ENCODE measurements at places on chromosomes 5 and 9. TPM values are rescaled to one million over a fixed set of nuclear protein-coding genes. Genes with fewer than 3 reads are reported as not detected.

DNA sequence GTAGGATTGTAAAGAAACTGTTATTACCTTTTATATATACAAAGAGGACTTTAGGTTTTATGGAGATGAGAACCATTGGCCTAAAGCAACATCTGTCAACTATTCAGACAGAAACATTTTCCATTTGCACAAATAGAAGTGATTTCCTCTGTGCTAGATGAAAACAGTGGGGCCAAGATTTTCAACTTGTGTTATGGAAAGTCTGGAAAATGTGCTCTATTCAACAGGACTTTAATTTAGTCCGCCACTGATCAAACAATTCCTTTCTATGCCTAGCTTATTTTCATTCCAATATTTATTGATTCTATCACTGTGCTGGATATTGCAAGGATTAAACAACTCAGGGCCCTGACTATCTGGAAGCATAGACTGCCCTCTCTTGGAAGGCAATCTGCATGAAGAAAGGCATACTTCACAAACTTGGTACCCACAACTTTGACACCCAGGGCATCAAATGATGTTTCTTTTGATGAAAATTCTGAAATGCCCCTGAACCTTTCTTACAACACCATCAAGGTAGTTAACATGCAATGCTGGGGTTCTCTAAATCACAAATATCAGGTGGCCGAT lies 126.6 kb upstream of the HMHB1 start:
- no peaks in the 10 kb centered on the region for H3K27me3 ChIP-seq
- no peaks in the 10 kb centered on the region for H3K36me3 ChIP-seq
- no peak for DNase-seq
- H3K27ac ChIP-seq = no peak overlapping the region

GRCh38 chr9:125519734-125520133 lies 187.3 kb downstream of the MAPKAP1 start:
- H3K4me1 ChIP-seq = peaks cover 13% of the 10 kb centered on the region
- peaks cover 11% of the 10 kb centered on the region for H3K36me3 ChIP-seq
- no peak for DNase-seq
- H3K27ac ChIP-seq = no peak overlapping the region
- H3K27me3 ChIP-seq = no peaks in the 10 kb centered on the region
- H3K4me3 ChIP-seq = no peak overlapping the region

GRCh38 chr5:68424799-68425537 lies 209.4 kb downstream of the PIK3R1 start:
- no peak overlapping the region for H3K4me3 ChIP-seq
- H3K27me3 ChIP-seq = no peaks in the 10 kb centered on the region
- H3K27ac ChIP-seq = no peak overlapping the region
- peaks cover 7% of the 10 kb centered on the region for H3K4me1 ChIP-seq

GRCh38 chr5:57207007-57207653 lies 33.3 kb downstream of the GPBP1 start:
- H3K4me1 ChIP-seq = peaks cover 3% of the 10 kb centered on the region
- DNase-seq = no peak
- H3K27ac ChIP-seq = no peak overlapping the region
- H3K36me3 ChIP-seq = peaks cover 18% of the 10 kb centered on the region
- no peak overlapping the region for H3K4me3 ChIP-seq

- H3K4me3 ChIP-seq = no peak overlapping the region
- no peak for DNase-seq
- no peaks in the 10 kb centered on the region for H3K36me3 ChIP-seq
- no peak overlapping the region for H3K27ac ChIP-seq
- H3K4me1 ChIP-seq = peaks cover 5% of the 10 kb centered on the region
Measured at GRCh38 chr5:133878236-133878555, 90.2 kb downstream of the C5orf15 start.

DNA sequence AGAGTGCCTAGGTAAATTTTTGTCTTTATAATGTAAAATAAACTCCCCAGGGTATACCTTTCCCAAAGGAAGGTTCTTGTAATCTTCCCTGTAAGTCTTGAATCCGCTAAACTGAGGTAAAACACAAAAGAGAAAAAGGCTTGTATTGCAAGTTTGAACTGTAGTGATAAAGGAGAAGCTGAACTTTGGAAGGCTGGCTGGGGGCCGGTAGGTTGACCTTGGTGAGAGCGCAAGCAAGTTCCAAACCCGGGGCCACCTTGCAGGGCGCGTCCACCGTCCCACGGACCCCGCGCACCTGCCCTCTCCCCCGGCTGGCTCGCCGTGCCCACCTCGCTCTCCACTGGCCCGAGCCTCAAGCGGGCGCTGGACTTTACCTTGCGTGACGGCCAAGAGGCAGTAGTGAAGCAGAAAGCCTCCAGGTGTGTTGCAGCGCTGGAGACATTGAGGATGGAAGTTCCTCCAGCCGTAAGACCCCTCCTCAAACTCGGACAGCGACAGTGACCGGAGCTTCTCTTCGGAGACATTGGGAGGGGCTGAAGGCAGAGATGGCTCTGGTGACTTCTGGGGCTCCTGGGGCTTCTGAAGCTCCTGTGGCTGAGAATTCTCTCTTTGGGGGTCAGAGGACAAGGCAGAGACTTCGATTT lies 428 bp downstream of the SLCO4C1 start:
- H3K4me1 ChIP-seq = no peaks in the 10 kb centered on the region
- no peak overlapping the region for H3K27ac ChIP-seq
- H3K27me3 ChIP-seq = peaks cover 18% of the 10 kb centered on the region
- peak overlapping the region; percentile 94 for H3K4me3 ChIP-seq
- no peak for DNase-seq

DNA sequence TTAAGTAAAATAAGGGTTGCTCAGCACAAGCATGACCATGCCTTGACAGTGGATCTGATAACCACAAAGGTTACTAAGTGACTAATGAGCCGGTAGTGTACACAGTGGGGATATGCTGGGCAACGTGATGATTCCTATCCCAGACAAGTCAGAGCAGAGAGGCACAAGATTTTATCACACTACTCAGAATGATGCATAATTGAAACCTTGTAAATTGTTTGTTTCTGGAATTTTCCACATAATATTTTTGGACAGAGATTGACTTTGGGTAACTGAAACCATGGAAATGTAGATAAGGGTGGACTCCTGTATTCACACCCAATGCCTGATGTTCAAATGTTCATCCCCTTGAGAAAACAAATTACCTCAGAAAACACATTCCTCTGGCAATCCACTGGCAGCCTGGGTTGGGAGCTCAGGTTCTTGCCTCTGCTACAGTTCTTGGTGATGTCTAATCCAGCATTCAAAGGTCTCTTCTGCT lies 16.2 kb upstream of the ERAP1 start:
- H3K36me3 ChIP-seq = no peaks in the 10 kb centered on the region
- H3K27me3 ChIP-seq = no peaks in the 10 kb centered on the region
- no peak overlapping the region for H3K4me3 ChIP-seq
- DNase-seq = no peak
- no peaks in the 10 kb centered on the region for H3K4me1 ChIP-seq

GRCh38 chr5:14036947-14037346 lies 92.5 kb upstream of the DNAH5 start:
- H3K27ac ChIP-seq = peak overlapping the region; percentile 6
- peak; percentile 72 for DNase-seq
- peaks cover 21% of the 10 kb centered on the region for H3K4me1 ChIP-seq
- H3K36me3 ChIP-seq = no peaks in the 10 kb centered on the region
- H3K27me3 ChIP-seq = peaks cover 31% of the 10 kb centered on the region
- H3K4me3 ChIP-seq = peak overlapping the region; percentile 3

GRCh38 chr5:113057557-113057984 lies 81.0 kb downstream of the DCP2 start:
- H3K27ac ChIP-seq = peak overlapping the region; percentile 16
- H3K4me1 ChIP-seq = no peaks in the 10 kb centered on the region
- peak; percentile 61 for DNase-seq
- no peaks in the 10 kb centered on the region for H3K27me3 ChIP-seq

DNA sequence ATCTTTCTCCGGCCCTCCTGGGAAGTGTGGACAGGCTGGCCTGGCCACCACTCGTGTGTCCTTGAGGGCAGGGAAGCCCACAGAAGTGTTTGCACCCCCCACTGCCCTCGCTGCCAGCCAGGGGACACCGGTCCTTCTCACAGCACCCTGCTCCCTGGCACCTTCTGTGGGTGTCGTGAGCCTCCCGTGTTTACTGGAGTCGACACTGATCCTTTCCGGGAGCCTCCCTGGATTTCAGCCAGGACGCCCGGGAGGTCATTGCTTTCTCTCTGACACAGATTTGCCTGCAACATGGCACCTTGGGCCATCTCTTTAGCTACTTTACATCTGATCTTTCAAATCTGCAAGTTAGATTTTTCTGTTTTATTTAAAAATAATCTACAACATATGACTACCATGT lies 120.4 kb upstream of the CACNA1B start:
- no peak overlapping the region for H3K27ac ChIP-seq
- no peaks in the 10 kb centered on the region for H3K4me1 ChIP-seq
- no peak overlapping the region for H3K4me3 ChIP-seq
- H3K36me3 ChIP-seq = peaks cover 79% of the 10 kb centered on the region

THG1L gene
- 14.2 TPM for total RNA-seq
